ENCODE measurements at places on chromosomes 6 and 20.

GRCh38 chr6:42418724-42419123 is 33.0 kb downstream of the TRERF1 start:
- no peak for DNase-seq

DNA sequence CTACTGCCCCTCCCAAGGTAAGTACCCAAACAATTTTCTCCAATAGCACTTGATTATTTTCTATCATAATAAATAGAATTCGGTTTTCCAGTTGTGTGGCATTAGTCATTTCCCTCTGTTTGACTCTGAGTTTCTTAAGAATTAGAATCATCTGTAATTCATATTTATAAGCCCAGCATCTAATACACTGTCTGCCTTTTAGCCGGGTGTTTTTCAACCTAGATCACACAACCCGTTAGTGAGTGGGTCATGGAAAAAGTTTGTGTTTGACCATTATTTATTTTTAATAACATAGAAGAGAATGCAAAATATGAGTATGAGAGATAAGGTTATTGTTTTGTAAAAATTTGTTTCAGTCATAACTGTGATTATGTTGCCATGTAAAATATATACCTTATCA is 701.6 kb downstream of the RFPL4B start:
- no peak for DNase-seq

GRCh38 chr6:108651340-108652227 is 90.9 kb downstream of the FOXO3 start:
- DNase-seq = no peak

DNA sequence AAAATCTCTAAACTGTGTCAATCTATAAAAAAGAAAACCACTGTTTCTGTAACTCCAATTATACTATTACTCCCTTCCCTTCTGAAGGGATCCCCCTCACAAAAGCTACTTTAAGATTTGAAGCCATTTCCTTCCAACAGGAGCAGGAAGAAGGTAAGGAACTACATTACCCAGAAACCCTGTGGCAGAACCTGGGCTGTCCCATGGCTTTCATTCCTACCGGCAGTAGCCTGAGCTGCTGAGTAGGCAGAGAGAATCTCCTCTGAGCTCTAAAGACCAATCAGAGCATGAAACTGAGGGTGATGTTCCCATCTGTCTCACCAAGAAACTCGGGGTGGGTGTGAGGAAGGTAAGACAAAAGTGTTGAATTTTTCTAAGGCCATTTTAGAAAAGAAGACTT is 108.0 kb upstream of the LRFN2 start:
- no peak for DNase-seq

DNA sequence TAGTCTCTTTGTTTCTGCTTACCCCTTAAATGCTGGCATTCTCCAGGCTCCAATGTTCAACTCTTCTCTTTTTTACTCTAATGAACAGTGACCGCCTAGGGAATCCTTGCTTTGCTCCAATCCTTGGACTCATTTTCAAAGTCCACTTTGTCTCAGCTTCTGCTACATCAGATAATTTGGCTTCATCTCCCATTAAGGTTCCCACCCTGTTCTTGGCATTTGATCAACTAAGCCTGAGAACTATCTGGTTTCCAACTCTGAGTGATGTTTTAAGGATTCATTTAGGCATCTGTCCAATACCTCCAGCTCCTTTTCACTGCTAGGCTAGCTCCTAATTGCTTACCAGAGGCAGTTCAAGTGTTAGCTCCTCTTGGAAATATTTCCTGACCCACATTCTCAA is 64.9 kb downstream of the ME1 start:
- DNase-seq = no peak

- no peak for DNase-seq
These were observed 136.8 kb downstream of the ALDH8A1 start for GRCh38 chr6:134813146-134813545.

DNA sequence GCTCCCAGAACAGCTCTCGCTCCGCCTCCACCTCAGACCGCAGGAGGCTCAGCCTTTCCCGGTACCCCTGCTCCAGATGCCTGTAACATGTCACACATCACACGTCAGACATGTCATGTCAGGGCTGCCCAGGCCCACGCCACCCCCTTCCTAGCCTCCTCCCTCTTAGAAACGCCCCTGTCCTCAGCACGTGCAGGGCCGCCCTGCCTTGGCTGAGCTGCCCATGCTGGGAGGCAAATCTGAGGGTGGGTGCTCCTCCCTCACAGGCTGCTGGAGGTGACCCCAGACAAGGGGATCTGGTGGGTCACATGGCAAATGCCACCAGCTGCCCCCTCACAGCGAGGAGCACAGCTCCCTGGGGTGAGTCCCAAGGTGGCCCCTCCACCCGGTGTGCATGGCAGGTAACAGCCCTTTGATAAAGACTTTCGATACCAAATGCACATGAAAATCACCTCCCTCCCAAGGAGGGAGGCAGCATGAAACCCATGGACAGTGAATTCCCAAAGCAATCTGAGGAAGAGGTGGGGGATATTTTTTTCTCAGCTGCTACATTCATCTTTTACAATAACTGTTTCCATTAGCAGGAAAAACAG is 84.1 kb downstream of the GINS1 start:
- DNase-seq = no peak

DNA sequence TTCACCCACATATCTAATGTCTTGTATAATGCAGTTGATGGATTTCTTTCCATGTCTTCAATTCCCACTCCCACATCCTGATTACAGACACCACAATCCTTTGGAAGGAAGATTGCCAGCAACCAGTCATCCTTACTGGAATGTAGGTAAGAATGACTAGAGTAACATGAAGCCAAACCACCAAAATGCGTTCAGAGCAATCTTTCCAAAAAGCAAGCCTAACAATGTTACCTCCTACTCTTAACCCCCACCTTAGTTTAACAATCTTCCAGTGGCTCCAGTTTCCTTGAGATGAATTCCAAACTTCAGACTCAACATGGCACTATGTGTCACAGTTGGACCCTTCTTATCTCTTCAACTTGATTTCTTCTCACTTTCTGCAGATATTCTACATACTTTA is 685.6 kb downstream of the DOK5 start:
- DNase-seq = no peak

GRCh38 chr20:41140226-41141133 is 3.1 kb downstream of the PLCG1 start:
- no peak for DNase-seq

DNA sequence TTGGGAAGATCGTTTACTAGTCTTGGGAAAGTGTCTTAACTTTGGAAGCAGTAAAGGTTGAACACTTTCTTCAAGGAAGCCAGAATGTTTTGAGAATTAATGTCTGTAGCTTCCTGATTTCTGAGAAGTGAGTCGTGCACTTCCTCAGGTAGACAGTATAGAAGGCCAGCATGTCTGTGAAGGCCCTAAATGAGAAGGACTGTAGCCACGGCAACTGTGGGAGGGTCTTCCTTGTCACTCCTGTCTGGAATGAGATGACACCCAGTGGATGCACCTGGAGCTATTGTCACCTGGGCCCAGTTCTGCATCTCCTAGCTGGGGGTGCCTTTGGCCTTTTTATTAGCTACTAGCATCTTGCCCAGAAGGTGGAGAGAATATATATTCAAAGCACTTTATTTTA is 8.8 kb downstream of the STX16 start:
- DNase-seq = peak; percentile 13

- DNase-seq = no peak
These were observed 49.9 kb downstream of the AIG1 start for GRCh38 chr6:143110572-143110971.

All from NCI-H2029 (cell line).